Esophagus squamous epithelium (tissue), 5 donors: ENCODE measurements at places on chromosomes 16 and 17.
A peak's percentile ranks its signal among the peaks of the same experiment; 100 is the strongest.

- no peak overlapping the region for H3K4me3 ChIP-seq
- H3K27me3 ChIP-seq, result no peaks in the 10 kb centered on the region
- no peak for DNase-seq
Measured at GRCh38 chr16:21523411-21524067, 75.8 kb upstream of the METTL9 start.

DNA sequence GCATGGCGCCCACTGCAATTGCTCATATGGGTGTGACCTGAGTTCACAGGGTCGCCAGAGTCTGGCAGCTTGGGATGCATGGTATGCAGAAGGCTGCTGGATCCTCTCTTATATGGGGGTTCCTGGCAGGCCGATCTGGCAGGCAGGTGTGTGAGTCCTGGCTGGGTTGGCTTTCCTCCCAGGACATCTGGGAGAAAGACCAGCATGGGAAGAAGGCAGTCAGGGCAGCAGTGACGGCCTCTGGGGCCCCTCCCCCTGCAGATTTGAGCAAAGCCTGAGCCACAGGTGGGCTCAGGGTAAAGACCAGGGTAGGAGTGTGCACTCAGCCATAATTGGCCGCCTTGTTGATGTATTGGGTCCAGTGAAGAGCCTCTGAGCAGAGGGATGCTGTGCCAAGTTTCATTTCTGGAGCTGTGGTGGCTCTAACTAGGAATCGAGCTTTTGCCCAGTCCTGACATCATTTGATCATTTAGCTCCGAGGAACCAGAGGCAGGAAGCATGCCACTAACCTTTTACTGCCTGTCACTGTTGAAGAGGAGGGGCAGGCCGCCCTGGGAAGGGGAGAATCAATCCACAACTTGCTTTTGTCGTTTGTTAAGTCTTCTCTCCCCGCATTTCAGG lies 174.3 kb downstream of the CCDC182 start:
- DNase-seq, result no peak
- no peaks in the 10 kb centered on the region for H3K36me3 ChIP-seq
- H3K4me1 ChIP-seq, result peaks cover 29% of the 10 kb centered on the region
- no peak overlapping the region for H3K27ac ChIP-seq
- H3K4me3 ChIP-seq, result no peak overlapping the region

GRCh38 chr16:78704416-78704815 lies 605.0 kb downstream of the WWOX start:
- no peak for DNase-seq
- no peaks in the 10 kb centered on the region for H3K36me3 ChIP-seq
- H3K27me3 ChIP-seq, result no peaks in the 10 kb centered on the region
- H3K27ac ChIP-seq, result no peak overlapping the region
- no peaks in the 10 kb centered on the region for H3K4me1 ChIP-seq

GRCh38 chr17:34502426-34502825 lies 77.0 kb upstream of the TMEM132E start:
- H3K27ac ChIP-seq, result no peak overlapping the region
- DNase-seq, result no peak

DNA sequence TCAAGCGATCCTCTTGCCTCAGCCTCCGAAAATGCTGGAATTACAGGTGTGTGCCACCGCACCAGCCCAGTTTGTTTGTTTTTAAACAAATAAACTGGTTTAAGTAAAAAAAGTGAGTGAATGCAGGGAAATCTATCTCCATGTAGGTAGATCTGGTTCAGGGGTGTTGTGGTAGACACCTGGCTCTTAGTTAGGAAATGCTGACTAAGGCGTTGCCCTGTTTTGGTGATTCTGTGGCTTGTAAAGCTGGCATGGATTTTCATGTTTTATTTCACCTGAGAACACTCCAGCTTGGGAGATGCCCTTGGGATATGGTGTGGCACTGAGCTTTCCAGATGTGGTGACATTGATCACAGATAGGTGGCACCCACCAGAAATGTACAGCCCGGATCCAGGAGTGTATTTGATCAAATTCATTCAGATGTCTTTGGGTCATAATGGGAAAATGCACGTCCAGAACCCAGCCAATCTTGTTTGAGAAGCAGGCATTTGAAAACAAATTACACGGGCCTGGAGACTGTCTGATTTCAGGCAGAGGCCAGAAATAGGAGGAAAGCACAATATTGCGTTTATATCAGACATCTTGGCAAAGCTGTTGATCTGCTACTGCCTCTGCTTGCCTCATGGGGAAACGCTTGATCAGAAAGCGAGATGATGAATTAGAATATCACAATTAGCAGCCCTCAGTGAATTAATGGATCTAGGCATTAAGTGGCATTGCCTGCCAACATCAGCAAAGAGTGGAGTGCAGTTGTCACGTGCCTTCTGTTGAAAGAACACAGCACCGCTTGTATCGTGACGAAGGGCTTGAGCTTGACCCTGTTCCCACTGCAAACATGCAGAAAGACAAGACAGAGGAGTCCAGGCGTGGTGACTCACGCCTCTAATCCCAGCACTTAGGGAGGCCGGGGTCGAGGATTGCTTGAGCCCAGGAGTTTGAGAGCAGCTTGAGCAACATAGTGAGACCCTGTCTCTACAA lies 7.3 kb upstream of the IL34 start:
- no peak overlapping the region for H3K4me3 ChIP-seq
- no peaks in the 10 kb centered on the region for H3K36me3 ChIP-seq
- H3K27ac ChIP-seq, result peak overlapping the region; percentile 37
- no peaks in the 10 kb centered on the region for H3K27me3 ChIP-seq

GRCh38 chr16:69329369-69330285 lies 761 bp downstream of the PDF start:
- H3K27me3 ChIP-seq, result no peaks in the 10 kb centered on the region
- peaks cover 70% of the 10 kb centered on the region for H3K4me1 ChIP-seq
- H3K27ac ChIP-seq, result peak overlapping the region; percentile 97
- DNase-seq, result no peak
- peaks cover 69% of the 10 kb centered on the region for H3K36me3 ChIP-seq
